Cortex of kidney (tissue), 1 donor: ENCODE measurements at places on chromosomes 3 and 15.

DNA sequence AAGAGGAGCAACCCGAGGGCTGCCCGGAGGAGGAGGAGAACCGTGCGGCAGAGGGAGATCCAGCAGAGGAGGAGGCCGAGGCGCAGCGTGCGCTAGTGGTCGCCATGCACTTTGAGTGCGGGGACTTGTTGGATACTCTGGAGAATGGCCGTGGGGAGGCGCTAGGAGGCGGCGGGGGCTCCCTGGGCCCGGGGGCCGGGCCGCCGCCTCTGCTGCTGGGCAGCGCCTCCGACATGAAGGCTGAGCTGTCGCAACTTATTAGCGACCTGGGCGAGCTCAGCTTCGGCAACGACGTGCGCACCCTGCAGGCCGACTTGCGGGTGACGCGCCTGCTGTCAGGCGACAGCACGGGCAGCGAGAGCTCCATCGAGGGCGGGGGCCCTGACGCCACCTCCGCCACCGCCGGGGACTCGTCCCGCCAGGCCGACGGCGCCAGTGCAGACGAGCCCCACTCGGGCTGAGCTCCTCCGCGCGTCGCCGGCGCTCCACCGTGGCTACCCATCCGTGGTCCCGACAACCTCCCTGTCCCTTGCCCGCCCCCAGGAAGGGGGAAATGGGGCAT is 2.0 kb downstream of the FAM43A start:
- DNase-seq = no peak

DNA sequence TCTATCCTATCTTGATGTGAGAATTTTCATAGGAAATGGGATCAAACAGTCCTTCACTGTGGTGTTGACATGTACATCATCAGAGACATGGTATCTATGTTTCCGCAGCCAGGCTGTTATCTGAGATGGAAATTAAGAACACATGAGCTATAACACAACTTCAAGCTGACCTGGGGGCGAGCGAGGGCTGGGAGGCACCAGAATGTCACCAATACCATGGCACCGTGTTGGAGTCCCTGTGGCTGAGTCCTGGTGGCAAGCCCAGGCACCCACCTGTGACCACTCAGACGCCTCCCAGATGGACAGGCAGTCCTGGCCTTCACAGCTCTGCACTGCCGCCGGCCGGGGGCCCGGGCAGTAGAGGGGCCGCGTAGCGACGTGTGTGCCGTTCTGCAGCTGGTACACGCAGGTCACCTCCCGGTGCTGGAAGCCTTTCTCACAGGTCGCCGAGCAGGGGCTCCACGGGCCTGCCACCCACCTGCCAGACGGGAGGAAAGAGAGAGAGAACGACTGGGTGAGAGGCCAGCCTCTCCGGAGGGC is 263.9 kb upstream of the LYSMD4 start:
- DNase-seq = no peak

DNA sequence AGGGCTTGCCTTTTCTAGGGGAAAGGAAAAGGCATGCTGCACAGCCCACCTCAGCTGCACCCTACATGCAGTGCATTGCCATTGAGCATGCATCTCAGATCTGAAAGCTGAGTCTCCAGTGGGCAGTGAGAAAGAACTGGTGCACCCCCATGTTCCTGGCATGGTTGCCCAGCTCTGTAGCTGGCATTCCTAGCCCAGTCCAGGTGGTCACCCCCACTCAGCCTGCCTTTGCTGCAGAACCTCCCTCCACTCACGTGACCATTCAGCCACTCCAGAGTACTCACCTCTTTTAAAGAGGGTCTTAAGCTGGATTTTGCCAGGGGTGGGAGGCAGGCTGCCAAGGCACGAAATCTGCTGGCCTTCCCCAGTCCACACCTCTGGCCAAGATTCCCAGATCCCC is 208.6 kb upstream of the TOPAZ1 start:
- DNase-seq = no peak

- DNase-seq = no peak
Observed at GRCh38 chr3:138184994-138185393, 2.1 kb upstream of the ARMC8 start.

DNA sequence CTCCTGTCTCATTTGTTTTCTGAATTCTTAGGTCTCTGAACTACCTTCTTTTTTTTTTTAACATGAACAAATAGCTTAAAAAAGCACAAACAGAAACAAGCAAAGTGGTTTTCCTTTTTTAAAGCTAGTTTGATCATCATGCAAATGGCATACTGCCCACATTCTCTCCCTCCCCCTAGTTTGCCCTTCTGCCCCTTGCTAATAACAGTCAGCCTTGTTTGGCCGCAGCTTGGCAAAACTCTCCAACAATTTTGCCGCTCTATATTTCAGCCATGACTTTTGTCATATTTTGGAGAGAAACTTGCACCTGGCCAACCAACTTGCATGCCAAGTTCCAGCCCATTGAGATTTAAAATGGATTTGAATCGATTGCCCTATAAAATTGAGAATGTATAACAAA is 666.0 kb upstream of the NR2F2 start:
- DNase-seq = no peak

GRCh38 chr15:45276831-45277230 is 24.8 kb downstream of the SLC28A2 start:
- no peak for DNase-seq

- no peak for DNase-seq
Observed at GRCh38 chr3:43477600-43477999, 144.2 kb downstream of the ANO10 start.

- DNase-seq = no peak
Observed at GRCh38 chr3:173891272-173892100, 493.9 kb downstream of the NLGN1 start.

- DNase-seq = no peak
Observed at GRCh38 chr3:62965311-62965710, 90.1 kb upstream of the CADPS start.

GRCh38 chr15:36053746-36054145 is 507.8 kb upstream of the DPH6 start:
- DNase-seq = no peak

GRCh38 chr3:80331494-80332170 is 563.8 kb upstream of the ROBO1 start:
- no peak for DNase-seq

DNA sequence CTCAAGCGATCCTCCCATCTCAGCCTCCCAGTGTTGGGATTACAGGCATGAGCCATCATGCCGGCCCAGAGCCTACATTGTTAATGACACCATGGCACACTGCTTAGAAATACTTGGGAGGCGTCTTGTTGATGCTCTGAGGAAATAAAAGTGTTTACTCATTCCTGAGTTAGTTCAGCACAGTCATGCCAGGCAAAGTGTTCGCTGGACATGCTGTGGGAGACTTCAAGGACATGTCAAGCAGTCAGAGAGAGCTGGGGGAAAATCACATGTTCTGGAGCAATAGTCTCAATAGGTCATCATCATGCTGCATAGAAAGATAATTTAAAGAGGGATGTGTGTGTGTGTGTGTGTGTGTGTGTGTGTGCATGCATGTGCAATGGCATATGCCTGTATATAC is 37.5 kb downstream of the TTC23 start:
- no peak for DNase-seq

GRCh38 chr3:134917631-134918030 is 122.6 kb downstream of the EPHB1 start:
- no peak for DNase-seq

DNA sequence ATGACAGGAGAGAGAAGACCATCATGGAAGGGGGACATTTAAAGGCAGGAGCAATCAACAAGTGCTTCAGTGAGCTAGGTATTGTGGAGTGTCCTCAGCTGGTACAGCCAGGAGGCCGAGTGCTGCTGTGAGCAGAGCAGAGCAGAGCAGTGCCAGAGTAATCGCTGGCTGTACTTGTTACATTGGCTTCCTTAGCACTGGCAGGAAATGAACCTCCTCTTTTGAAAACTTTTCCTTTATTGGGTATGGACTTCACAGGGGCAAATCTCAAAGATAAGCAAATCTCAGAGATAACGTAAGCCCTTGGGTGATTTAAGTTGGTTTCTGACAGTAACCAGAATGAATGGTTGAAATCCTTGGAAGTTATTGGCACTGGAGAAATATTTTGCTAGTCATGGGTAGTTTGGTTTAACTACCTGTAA is 2.1 kb downstream of the SH3GL3 start:
- no peak for DNase-seq

GRCh38 chr15:63240109-63240508 is 37.3 kb upstream of the APH1B start:
- no peak for DNase-seq

DNA sequence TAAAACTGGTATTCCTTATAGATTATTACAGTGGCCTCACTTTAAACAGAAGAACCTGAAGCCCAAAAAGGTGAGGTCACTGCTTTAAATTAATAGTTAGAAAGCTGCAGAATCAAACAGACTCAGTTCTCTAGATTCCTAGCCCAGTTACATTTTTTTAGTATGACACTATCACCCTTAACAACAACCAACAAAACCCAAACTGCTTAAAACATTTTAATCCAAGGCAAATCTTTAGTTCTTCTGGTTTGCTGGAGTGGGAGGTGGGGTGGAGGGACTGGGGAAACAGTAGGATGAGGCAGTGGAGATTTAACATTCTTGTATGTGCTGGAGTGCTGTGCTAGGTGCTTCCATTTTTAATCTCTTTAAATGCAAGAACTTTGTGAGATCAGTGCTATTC is 631.6 kb upstream of the KCNMB2 start:
- DNase-seq = no peak

- no peak for DNase-seq
Observed at GRCh38 chr15:70033529-70034140, 64.1 kb downstream of the TLE3 start.

DNA sequence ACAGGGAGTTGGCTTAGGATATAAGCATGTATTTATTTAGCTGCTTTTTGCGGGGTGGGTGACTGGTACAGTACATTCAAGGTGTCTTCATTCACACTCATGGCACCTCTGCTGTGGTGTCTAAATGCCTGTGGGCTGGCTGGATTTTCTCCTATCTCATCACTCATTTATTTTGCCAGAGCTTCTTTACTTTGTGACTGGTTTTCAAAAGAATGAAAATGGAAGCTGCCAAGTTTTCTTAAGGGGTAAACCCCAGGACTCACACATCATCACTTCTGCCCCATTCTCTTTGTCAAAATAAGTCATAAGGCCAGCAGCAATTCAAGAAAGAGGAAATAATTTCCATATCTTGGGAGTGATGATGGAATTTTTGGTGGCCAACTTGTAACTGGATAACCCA is 493.4 kb upstream of the ALCAM start:
- DNase-seq = no peak

GRCh38 chr15:71585159-71585558 is 225.2 kb upstream of the NR2E3 start:
- no peak for DNase-seq

DNA sequence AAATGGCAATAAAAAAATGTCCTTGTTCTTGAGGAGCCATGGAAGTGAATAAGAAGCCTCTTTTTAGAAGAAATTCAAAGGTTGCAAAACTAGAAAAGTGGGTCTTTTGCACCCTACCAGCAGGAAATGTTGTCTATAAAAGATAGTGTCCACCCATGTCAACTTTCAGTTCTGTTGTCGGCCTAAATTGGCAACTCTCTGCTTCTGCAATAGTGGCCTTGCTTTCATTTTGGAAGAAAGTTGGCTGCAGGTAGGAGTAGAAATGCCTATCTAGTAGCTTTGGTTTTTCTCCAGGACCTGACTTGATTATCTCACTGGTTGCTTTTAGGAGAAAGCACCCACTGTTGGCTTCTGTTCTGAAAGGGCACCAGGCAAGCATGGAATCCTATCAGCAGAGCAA is 85.4 kb downstream of the TMEM108 start:
- DNase-seq = no peak

GRCh38 chr3:127226946-127227842 is 34.3 kb downstream of the PRR23E start:
- DNase-seq = no peak

DNA sequence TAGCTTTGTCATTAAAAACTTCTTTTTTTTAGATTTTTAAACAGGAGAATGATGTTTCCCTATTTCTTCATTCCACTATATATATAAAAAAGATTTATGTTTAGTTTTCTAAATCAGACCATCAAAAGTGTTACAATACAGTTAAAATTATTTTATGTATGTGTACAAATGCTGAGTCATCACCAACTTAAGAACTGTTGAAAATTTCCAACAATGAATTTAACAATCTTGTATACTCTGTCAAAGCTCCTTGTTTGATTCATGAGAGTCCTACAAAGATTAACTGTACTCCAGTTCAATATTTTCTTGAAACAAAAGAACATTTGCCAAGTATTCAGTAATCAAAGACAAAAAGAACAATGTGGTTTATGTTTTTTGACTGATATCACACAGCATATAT is 82.0 kb downstream of the POLQ start:
- no peak for DNase-seq

DNA sequence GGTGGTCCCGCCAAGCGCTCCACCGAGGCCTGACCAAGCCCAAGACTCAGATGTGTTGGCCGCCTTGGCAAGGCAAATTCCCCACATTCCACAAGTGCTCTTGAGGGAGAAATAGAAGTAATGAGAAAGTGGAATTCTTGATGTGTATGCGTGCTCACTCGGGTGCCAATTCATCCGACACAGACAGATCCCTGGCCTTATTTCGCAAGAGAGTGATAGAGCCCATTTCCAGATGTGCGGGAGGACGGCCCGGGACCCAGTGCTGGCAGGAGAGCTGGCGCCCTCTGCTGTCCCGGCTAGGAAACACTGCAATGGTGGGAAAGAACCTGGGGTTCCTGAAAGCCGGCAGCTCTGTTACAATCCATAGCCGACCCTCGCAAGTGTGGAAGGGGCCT is 76.0 kb downstream of the HMG20A start:
- no peak for DNase-seq

DNA sequence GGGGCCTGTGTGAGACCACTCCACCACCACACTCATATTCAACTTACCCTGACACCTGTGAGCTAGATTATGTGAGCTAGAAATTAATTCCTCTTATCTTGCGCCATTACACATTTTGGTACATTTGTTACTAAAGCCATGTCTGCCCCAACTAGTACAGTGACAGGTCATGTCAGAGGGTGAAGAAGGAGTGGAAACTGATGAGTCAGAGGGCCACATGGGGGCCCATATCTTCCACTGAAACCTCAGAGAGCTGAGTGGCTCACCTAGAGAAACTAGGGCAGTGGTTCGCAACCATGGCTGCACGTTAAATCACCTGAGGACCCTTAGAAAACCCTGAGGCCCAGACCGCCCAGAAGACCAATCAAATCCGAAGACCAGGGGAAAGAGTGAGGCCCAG is 15.7 kb upstream of the MEF2A start:
- no peak for DNase-seq

- no peak for DNase-seq
Observed at GRCh38 chr15:93268066-93268465, 179.1 kb upstream of the RGMA start.

- no peak for DNase-seq
Observed at GRCh38 chr3:138395865-138396751, 38.3 kb upstream of the ESYT3 start.
